Urinary bladder (tissue), 4 donors: ENCODE measurements at places on chromosomes 4 and X.

GRCh38 chrX:23952984-23953907 is 45.4 kb downstream of the CXorf58 start:
- no peak for DNase-seq

DNA sequence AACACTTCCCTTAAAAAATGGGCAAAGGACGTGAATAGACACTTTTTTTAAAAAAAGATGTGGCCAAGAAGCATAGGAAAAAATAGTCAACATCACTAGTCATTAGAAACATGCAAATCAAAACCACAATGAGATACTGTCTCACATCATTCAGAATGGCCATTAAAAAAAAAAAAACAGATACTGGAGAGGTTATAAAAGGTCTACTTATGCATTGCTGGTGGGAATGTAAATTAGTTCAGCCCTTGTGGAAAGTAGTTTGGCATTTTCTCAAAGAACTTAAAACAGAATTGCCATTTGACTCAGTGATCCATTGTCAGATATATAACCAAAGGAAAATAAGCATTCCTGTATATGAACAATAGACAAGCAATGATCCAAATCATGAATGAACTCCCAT is 352.8 kb upstream of the EPHA5 start:
- DNase-seq, result no peak

DNA sequence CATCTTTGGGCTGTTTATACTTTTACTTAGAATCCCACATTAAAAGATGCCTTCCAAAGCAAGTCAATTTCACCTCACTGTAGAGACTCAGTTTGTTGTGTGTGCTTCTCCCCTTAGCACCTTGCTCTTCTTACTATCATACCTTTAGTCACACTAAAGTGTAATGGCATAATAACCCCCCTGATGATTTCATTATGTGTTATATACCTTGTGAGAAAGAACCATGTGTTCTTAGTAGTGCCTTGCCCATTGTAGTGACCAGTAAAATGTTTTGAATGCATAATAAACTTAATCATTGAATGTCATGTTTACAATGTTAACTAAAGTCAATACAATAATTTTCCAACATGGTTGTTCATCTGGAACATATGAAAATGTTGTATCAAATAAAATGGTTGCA is 1621.9 kb downstream of the PCDH7 start:
- DNase-seq, result no peak

- DNase-seq, result no peak
These were observed 24.0 kb downstream of the NPY5R start for GRCh38 chr4:163367651-163368050.

DNA sequence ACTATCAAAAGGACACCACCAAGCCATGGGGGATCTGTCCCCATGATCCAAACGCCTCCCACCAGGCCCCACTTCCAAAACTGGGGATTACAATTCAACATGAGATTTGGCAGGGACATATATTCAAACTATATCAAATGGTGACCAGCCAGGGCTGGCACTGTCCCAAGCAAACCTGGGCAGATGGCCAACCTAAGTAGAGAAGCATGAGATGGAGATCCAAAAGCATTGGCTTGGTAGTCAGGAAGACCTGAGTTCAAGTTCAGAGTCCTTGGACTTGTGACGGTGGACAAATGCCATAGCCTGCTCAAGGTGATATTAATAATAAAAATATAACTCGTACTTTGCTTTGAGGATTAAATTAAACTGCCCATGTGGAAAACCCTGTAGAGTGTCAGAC is 79.2 kb upstream of the HS3ST1 start:
- no peak for DNase-seq

- DNase-seq, result no peak
These were observed 1079.6 kb downstream of the ADGRL3 start for GRCh38 chr4:62279689-62280088.

- peak; percentile 23 for DNase-seq
These were observed 59.9 kb downstream of the RTL9 start for GRCh38 chrX:110418316-110419235.

DNA sequence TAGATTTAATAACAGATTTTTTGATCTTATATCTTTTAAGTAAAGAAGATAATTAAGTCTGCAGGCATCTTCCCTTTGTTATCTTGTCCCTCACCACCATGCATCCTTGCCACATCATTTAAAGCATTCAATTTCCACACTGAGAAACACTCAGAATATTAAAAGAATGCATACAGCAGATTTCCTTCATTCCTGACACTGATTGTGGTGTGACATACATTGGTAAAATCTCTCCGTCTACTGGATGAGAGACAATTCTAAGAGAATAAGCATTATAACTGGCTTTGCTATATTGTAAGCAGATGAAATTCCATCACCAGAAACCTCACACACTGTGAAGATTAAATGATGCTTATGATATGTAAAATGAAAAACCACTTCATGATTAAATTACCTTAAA is 97.4 kb upstream of the TRPC5OS start:
- DNase-seq, result no peak

- DNase-seq, result no peak
These were observed 5.2 kb downstream of the MAP9 start for GRCh38 chr4:155371432-155372043.

GRCh38 chr4:133355633-133356032 is 206.5 kb downstream of the PCDH10 start:
- DNase-seq, result no peak

DNA sequence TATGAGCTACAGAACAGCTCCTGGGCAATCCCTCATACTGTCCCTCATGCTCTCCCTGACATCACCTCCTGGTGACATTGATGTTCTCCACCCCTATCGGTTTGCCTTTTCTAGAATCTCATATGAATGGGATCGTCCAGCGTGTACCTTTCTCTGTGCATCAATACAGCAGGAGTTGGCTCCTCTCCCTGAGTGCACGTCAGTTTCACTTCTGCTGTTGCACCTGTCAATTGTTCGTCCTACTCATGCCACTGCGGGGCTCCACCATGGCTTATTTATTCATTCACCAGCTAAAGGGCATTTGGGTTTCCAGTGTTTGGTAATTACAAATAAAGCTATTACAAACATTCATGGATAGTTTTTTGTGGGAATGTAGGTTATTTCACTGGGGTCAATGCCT is 269.1 kb upstream of the ZFP42 start:
- DNase-seq, result no peak

- DNase-seq, result no peak
These were observed 10.9 kb downstream of the GAB3 start for GRCh38 chrX:154739952-154740465.

GRCh38 chr4:158807691-158808090 is 38.9 kb downstream of the FNIP2 start:
- DNase-seq, result no peak

DNA sequence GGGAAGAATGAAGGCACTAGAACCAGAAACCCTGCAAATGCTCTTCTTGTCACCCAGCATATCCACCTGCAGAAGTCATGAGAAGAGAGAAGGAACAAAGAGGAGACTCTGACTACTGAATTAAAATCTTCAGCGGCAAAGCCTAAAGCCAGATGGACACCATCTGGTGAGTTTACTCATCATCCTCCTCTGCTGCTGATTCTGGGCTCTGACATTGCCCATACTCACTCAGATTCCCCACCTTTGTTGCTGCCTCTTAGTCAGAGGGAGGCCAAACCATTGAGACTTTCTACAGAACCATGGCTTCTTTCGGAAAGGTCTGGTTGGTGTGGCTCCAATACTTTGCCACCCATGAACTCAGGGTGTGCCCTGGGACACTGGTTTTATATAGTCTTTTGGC is 181.7 kb downstream of the AR start:
- DNase-seq, result no peak

- DNase-seq, result no peak
These were observed 44.1 kb downstream of the TIGD4 start for GRCh38 chr4:152735396-152735859.

DNA sequence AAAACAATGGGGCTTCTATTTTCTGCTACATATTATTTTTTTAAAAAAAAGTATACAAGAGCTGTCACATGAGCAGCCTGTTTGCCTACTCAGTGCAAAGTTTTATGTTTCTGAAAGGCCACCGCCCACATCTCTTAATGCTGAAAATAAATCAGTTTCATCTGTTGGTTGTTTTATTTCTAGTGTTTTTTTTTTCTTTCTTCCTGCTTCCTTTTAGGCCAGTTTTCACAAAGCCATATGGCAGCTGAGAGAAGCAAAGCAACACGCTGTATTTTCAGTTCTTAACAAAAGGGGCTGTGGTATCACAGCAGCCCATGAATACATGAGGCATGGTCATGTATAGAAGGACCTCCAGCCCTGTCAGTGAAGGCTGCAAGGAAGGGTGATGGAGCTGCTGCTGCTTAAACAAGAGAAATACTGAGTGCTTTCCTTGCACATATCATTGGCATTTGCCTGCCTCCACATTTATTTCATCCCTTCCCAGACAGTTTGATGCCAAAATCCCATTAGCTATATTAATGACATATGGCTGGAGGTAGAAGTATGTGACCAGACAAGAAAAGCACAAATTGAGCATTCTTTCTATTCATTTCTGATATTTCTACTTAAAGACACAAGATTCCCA is 172.5 kb downstream of the PCDH18 start:
- DNase-seq, result no peak

GRCh38 chr4:48767055-48767929 is 12.8 kb downstream of the FRYL start:
- no peak for DNase-seq

- DNase-seq, result no peak
These were observed 241.0 kb upstream of the POF1B start for GRCh38 chrX:85620466-85620865.

GRCh38 chrX:53227224-53227765 is 2.3 kb upstream of the KDM5C start:
- DNase-seq, result no peak

DNA sequence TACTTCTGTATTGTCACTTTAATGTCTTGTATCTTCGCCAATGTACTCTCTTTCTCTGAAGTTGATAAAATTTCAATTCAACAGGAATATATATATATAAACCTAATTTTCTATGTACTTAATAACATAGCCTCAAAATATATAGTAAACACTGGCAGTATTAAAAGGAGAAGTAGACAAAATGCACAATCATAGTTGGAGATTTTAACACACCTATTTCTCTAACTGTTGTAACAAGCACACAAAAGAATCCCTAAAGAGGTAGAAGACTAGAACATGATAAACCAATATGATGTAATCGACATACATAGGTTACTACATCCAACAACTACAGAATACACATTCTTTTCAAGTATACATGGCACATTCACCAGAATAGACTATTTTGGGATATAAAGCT is 65.5 kb downstream of the ZNF81 start:
- no peak for DNase-seq

GRCh38 chr4:88320780-88321373 is 36.5 kb upstream of the PPM1K start:
- no peak for DNase-seq

DNA sequence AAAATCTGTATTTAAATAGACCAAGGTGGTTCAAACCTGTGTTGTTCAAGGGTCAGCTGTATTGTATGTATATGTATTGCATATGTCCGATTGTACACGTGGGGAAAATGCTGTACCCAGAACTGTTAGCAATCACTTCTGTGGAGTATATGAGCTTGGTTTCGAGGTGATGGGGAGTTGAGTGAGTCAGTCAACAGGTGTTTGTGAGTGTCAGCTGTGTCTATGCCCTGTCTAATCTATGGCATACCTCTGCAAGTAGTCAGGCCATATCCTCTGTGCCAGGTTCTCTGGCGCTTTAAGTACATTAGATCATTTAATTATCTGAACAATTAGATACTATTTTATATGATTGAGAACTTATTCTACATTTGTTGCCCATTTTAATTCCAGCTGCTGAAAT is 7.4 kb downstream of the ZRSR2 start:
- no peak for DNase-seq

DNA sequence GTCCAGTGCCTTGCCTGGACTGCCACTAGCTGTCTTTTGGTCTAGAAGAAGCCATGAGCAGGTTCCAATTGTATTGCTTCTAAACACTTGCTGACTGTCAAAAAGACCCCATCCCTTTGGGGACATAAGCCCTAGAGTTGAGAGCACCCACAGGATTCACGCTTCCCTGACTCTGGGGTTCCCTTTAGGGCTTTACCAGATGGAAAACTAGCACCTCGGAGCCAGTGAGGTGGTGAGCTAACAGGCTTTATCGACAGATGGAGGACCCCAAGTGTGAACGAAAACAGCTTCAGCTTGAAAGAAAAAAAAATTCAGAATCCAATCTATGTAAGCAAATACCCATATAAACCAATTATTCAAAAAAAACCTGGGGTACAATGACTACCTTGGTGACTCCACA is 90.8 kb downstream of the NAA11 start:
- no peak for DNase-seq
